ENCODE measurements at places on chromosomes 2 and 18.

DNA sequence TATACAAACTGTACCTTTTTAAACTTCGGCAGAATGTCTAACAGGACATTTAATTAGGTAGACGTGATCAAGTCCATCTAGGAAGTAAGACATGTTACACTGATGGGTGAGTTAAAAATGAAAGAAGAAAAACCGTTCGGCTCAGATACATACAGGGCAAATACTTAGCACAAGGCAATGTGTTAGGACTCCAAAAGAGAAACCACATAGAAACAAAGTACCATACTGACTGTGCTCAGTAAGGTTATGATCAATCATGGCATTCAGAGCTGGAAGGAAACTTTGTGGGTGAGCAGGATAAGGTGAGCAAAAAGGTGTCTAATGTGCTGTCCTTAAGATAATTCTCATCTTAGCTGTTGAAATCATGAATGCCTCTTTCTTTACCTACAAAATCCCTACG lies 211.9 kb downstream of the STK39 start:
- DNase-seq = no peak

GRCh38 chr18:58953627-58954026 lies 89.0 kb downstream of the ZNF532 start:
- no peak for DNase-seq

DNA sequence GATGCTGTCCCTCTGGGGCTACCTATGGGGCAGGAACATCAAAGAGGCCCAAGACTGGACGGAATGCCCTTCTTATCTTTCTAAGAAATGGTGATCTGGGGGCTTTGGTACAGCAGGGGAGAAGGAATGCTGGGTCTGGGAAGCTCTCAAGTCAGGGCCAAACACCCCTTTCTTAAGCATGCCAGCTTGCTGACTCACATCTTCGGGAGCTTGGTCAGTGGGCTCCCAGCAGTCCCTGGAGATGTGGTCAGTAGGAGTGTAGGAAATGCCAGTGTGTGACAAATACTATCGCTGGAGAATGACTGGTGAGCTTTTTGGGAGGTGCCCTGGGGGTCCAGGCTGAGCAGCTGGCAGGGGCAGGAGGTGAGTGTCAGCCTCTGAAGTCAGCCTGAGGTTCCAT lies 105.0 kb upstream of the CDC42EP3 start:
- DNase-seq = no peak

DNA sequence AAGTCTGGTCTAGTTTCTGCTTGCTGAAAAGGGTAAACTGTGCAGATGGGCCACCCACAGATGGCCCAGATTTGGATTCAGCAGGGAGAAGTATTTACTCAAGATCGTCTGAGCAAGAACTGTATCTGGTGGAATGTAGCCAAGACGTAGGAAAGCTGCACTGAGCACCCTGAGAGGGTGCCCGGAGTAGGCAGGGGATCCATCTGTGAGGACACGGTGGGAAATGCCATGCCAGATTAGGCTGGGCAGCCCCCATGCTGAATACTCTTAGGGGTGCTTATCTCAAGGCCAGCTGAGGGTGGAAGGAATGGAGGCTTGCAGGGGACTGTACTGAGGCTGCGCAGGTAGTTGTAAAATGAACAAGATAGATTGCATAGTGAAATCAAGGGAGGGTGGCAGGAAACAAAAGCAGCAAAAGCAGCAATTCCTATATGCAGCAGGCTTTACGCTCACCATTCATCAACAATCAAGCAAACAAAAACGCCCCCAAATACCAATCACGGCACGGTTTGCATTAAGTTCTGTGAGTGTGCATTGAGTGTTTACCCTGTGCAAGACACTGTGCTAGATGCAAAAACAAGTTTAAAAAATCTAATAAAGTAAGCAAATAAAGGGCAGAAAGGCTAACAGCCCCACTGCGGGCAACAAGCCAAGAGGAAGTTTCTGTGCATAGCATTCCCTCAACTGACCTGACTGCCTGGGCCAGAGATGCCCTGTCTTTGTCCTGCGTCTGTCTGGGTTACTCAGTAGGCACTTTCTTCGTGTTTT lies 32.2 kb upstream of the LPIN2 start:
- no peak for DNase-seq

DNA sequence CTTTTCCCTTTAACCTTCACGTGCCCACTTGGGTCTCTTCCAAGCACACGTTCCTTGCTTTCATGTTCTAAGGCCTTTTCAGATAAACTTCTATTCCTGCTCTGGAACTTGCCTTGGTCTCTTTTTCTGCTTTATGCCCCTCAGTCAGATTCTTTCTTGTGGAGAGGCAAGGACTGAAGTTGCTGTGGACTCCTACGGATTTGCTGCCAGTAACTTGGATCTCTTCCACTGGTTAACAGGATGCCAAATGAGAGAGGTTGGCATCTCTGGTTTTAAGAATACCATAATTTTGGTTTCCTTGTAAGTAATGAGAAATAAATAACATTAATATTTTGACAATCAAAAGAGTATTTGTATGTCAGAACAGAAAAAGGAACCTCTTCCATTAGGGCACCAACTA lies 33.0 kb downstream of the COMMD1 start:
- DNase-seq = no peak

- DNase-seq = no peak
Observed at GRCh38 chr2:6777626-6778025, 88.1 kb downstream of the CMPK2 start.

- DNase-seq = no peak
Observed at GRCh38 chr2:24259316-24259715, 84.5 kb downstream of the FAM228A start.

DNA sequence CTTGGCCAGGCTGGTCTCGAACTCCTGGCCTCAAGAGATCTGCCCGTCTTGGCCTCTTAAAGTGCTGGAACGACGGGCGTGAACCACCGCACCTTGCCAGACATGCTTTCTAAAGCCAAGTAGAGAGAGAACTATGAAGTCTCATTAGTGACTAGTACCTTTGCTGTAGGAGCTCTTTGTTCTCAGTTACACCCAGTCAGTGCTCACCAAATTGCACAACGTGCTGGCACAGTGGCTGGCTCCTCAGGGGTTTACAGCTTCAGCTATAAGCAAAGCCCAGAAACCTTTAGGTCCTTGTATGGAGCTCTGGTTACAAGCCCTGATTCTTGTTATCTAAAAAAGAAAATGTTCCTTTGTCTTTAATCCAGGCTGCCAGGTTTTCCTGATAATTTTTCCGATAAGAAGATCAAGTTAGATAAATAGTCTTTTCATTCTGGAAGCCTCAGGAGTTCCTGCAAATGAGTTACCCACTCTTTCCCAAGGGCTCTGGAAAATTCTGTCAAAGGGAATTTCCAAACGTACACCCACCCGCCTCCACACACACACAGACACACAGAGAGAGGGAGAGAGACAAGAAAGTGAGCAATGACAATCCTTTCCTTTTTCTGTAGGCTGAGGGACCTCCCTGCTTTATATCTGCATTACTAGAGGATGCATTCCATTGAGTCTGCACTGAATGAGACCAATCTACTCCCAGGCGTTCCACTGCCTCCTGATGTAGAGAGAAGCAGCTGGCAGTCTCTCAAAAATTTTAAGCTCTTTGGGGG lies 100.2 kb upstream of the CSRNP3 start:
- DNase-seq = no peak

DNA sequence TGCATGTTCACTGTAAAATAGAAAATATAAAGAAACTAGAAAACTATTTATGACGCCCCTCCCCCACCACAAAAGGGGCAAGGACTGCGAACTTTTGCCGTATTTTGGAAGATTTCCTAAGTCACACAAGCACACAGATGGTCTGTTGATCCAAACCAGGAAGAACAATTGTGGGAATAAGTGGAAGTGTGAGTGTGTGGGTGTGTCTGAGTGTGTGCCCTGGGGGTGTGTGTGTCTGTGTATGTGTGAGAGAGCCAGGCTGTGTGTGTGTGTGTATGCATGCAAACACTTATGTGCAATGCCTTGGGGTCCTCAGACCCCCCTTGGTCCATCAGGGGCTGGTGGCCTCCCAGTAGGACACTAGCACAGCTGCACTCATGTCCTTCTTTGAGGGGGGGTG lies 43.1 kb downstream of the HPCAL1 start:
- no peak for DNase-seq

GRCh38 chr2:20574930-20575329 lies 76.0 kb downstream of the HS1BP3 start:
- no peak for DNase-seq

- no peak for DNase-seq
Observed at GRCh38 chr18:34483198-34483597, 226.9 kb upstream of the DTNA start.

DNA sequence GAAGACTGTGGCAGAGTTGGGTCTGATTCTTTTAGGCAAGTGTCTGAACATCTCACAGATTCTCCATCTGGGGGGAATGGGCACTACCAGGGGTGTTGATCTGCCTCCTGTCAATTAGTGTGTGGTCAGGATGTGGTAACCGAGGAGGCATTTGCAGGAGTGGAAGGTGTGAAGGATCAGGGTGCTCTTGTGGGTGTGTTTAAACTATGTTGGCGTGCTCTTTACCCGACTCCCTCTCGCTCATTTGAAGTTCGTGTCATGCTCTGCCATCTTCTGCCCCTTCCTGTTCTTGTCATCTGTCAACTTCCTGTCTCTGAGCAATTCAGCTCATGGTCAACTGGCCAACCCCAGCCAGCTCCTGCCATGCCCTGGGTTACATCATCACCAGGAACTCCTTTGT lies 107.9 kb downstream of the RTN4 start:
- DNase-seq = no peak

DNA sequence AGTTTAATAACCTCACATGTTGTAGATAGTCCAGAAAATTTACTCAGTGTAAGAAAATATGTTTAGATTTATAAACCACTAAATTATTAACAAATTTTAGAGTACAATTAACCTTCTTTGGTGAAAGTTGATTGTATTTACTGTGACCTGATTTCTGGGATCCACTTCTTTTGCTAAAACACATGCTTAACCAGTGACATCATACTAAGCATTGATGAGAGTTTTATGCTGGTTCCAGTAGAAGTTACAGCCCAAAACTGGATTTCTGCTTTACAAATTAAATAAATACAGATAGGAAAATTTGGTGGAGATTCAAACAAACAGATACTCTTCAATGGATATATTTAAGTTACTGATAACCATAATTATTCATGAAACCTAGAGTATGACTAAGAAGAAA lies 40.9 kb downstream of the RBBP8 start:
- DNase-seq = no peak

GRCh38 chr2:152443771-152444170 lies 108.8 kb downstream of the FMNL2 start:
- no peak for DNase-seq

- DNase-seq = no peak
Observed at GRCh38 chr2:132797556-132797955, 127.6 kb upstream of the LYPD1 start.

DNA sequence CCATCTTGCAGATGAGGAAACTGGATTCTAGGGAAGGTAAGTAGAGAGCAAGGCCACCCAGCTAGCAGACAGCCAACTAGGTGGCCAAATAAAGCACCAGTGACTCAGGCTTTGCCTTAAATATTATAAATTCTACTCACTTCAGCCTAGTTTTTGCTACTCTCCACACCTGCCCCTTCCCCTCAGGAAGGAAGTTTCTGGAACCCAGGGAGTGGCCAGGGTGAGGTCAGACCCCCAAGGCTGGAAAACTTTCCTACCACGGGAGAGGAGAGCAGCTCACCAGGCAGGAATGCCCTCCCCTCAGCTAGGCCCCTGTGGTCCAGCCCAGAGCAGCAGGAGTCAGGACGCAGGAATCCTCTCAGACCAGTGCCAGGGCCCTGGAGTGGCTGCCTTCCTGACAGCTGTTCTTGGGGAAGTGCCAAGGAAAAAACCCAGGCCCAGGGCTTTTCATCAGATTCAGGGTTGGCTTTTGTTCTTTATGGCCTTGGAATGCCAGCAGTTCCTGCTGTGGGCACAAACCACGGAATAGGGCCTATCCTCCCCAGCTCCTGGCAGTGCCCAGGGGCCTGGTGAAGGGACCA lies 5.1 kb upstream of the PAX8 start:
- no peak for DNase-seq

- no peak for DNase-seq
Observed at GRCh38 chr2:160060297-160060696, 2.1 kb downstream of the PLA2R1 start.

GRCh38 chr2:219126555-219126954 lies 34.1 kb downstream of the NHEJ1 start:
- no peak for DNase-seq

DNA sequence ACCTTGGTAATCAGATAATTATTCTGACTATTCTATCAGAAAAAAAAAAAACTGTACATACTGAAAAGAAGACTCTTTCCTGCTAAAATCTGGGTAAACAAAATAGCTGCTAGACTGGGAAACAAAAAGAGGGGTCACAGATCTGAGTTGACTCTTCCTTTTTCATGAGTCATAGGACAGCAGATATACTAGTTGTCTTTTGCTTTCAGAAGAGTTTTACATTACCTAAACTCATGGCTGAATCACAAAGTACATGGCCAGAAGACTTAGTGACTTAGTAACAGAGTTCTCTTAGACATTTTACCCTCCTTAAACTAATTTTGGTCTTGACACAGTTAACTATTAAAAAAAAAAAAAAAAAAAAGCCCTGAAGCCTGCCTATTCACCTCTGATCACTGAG lies 834.0 kb upstream of the FSHR start:
- DNase-seq = no peak

- DNase-seq = peak; percentile 72
Observed at GRCh38 chr2:10048501-10049171, 5.3 kb downstream of the KLF11 start.

- no peak for DNase-seq
Observed at GRCh38 chr18:51192026-51192425, 5.5 kb downstream of the MEX3C start.

DNA sequence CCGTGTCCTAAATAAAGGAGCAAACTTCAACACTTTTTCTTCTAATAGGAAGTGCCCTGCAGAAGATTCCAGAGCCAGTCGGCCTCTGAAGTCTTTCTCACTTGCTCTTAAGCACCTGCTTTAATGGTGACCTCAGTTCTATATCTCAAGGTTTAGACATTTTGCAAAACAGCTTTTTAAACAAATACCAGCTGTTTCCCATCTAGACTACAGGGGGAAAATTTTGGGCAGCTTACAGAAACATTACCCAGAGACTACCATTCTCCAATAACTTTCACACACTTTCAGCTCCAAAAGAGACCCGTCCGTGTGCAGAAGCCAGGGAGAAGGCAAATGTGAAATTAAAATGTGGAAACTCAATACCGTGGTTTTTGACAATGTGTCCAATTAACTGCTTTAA lies 285.3 kb upstream of the CCDC68 start:
- DNase-seq = no peak

Measured in D721Med (cell line).